ENCODE measurements at places on chromosomes 1 and 21. TPM values are rescaled to one million over a fixed set of nuclear protein-coding genes. Genes with fewer than 3 reads are reported as not detected.

PRDM16 gene
- total RNA-seq, result 0.45 TPM

LINGO4 gene
- total RNA-seq, result not detected

FCER1A gene
- not detected for total RNA-seq

EPHB2 gene
- total RNA-seq, result 12.4 TPM

PADI1 gene
- total RNA-seq, result not detected

KIF14 gene
- 10.0 TPM for total RNA-seq

SGIP1 gene
- total RNA-seq, result 4.9 TPM

CLEC20A gene
- total RNA-seq, result not detected

MYCL gene
- total RNA-seq, result 0.15 TPM

FAM131C gene
- total RNA-seq, result 0.45 TPM

INAVA gene
- total RNA-seq, result 0.34 TPM

AGL gene
- 4.2 TPM for total RNA-seq

FBXO2 gene
- 0.34 TPM for total RNA-seq

MCOLN3 gene
- total RNA-seq, result under 0.01 TPM

ERICH3 gene
- not detected for total RNA-seq

LIPI gene
- total RNA-seq, result not detected

OR2W3 gene
- not detected for total RNA-seq

Data from bronchus fibroblast of lung (primary cell).